ENCODE measurements at places on chromosomes 11 and 22. TPM values are rescaled to one million over a fixed set of nuclear protein-coding genes. Genes with fewer than 3 reads are reported as not detected.

DNA sequence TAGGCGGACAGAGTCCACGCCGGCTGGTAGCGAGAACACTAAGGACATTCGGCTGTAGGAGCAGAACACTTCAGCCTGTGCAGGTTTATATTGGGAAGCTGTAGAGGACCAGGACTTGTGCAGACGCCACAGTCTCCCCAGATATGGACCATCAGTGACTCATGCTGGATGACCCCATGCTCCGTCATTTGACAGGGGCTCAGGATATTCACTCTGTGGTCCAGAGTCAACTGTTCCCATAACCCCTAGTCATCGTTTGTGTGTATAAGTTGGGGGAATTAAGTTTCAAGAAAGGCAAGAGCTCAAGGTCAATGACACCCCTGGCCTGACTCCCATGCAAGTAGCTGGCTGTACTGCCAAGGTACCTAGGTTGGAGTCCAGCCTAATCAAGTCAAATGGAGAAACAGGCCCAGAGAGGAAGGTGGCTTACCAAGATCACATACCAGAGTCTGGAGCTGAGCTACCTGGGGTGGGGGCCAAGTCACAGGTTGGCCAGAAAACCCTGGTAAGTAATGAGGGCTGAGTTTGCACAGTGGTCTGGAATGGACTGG is 17.2 kb downstream of the P2RY2 start:
- DNase-seq = no peak

GRCh38 chr11:127674754-127675153 is 674.2 kb upstream of the KIRREL3 start:
- DNase-seq = no peak

- no peak for DNase-seq
Observed at GRCh38 chr11:17691976-17692375, 27.4 kb upstream of the MYOD1 start.

- no peak for DNase-seq
Observed at GRCh38 chr11:72111300-72112142, 974 bp downstream of the ANAPC15 start.

DNA sequence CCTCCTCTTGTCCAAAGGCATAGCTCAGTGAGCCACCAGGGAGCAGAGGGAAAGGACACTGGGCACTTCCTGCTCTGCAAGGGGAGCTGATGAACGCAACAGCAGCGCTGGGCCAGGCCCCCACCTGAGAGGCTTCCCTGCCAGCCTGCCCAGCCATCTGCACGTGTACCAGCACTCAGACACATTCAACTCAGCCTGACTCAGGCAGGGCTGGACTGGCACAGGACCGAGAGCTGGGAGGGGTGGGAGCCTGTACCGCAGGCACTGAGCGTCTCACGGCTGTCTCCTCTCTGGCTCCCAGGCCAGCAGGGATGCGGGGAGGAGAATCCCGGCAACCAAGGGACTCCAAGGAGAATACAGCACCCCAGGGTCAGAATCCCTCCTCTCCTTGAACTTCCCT is 411.8 kb downstream of the CTTN start:
- DNase-seq = no peak

Gene PPME1
- total RNA-seq = 52.8 TPM

Gene MMP1
- total RNA-seq = not detected

- no peak for DNase-seq
Observed at GRCh38 chr22:30097861-30098260, 17.6 kb downstream of the HORMAD2 start.

DNA sequence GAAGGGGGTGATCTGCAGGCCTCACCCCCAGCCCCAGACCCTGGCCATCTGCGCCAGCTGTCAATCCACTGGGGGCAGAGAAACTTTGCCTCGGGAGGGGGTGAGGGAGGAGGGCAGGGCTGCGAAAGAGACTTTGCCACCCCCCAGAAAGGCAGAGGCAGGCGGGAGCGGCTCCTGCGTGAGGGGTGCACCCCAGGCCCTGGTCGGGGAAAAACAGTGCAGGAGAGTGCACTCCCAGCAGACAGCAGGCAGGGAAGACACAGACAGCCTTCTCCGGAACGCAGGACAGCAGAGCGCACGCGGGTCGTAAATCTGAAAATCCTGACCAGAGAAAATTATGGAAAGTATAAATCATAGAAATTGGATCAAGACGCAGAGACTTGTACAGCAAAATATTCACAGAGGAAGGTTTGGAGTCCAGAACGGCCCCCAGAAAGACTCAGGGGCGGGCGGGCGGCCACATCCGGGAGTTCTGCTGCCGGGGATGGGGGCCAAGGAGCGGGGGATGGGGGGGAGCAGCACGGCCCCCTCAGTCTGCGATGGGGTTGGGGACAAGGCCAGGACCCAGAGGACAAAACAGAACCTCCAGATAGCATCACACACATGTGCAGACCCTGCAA is 8.0 kb upstream of the MRPL23 start:
- peak; percentile 43 for DNase-seq

GRCh38 chr22:37079668-37080171 is 28.2 kb downstream of the KCTD17 start:
- no peak for DNase-seq

GRCh38 chr11:121298774-121299173 is 6.2 kb downstream of the SC5D start:
- DNase-seq = no peak
